Germinal center (tissue), 1 donor: ENCODE measurements at places on chromosomes 5 and 9.

DNA sequence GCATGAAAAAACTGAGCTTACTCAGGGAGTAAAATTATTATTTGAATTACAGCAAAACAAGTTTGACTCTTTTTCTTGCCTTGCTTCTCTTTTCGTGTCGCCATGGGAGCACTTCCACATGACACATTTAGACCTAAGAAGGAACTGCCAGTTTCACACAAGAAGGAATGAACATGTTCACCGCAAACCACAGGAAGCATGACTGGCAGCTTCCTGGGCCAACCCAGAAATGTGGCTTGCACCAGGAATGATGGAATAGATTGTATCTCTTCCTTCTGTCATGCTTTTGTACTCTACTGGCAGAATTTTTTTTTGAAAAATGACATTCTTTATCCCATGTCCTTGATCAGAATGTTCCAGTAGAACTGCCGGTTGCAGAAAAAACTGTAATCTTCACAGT, 32.9 kb upstream of the MAN2A1 start:
- DNase-seq: no peak

- no peak for DNase-seq
These were observed 5.5 kb downstream of the FOXB2 start for GRCh38 chr9:77024776-77025545.

GRCh38 chr9:87710443-87710842, 15.5 kb upstream of the CTSL start:
- no peak for DNase-seq

DNA sequence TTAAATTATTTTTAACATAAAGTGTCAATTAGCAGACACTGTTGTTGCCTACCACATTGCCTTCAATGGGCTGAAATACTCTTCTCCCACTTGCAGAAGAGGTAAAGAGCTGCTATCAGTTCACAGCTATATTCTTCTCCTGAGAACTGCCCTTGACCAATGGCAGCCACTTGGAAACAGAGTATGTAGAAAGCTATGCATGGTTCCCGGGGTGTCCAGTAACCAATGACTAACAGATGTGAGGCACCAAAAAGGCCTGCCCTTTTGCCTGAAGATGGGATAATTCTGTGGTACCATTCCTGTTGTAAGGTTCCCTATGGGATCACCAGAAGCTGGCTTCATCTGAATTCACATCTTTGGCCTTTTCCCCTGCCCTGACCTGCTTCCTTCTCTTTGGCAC, 181.4 kb upstream of the MAP3K1 start:
- DNase-seq: no peak

GRCh38 chr5:1127959-1128785, 16.3 kb upstream of the SLC12A7 start:
- DNase-seq: no peak

DNA sequence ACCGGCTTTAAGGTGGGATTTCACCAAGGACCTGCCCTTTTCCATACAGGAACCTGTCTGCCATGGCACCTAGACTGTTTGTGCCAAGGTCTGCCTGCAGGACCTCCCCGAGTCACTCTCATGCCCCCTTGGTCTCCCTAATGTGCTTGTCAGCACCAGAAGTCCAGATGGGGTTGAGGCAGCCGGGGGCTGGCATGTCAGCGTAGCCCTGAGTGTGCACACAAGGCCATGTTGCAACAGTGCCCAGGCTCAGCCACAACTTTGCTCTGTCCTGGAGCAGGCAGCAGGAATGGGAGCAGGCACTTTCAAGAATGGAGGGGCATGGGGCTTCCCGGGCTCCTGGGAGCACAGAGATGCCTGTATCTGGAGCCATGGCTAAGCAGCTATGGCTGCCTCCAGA, 621.5 kb downstream of the CDH9 start:
- no peak for DNase-seq

- no peak for DNase-seq
These were observed 43.2 kb upstream of the PRSS3 start for GRCh38 chr9:33752130-33752637.

GRCh38 chr5:88238732-88239131, 29.9 kb downstream of the TMEM161B start:
- no peak for DNase-seq

GRCh38 chr5:57817001-57817453, 334.4 kb upstream of the ACTBL2 start:
- no peak for DNase-seq

DNA sequence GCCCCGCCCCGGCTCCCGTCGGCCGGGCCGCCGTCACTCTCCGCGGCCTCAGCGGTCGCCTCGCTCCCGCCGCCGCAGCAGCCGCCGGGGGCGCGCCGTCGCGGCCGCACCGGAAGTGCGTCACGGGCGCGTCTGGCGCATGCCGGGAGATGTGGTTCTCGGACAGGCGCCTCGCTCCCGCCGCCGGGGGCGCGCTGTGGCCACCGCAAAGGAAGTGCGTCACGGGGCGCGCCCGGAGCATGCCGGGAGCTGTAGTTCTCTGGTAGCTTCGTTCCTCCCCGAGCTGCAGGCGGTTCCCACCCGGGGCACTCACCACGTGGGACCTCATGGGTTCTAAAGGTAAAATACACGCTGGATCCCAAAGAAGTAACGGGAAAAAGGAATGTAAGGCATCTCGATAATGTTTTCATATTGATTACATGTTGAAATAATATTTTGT, at the start of gene UBAC1:
UBAC1 (minus strand) TSS at position 97 of the 439 bp plus-strand sequence. CDS start 211 bp downstream, outside the sequence.
- peak; percentile 99 for DNase-seq

- no peak for DNase-seq
These were observed 1.3 kb downstream of the SDHA start for GRCh38 chr5:219460-219863.

GRCh38 chr5:173217626-173218397, 17.2 kb downstream of the NKX2-5 start:
- no peak for DNase-seq

DNA sequence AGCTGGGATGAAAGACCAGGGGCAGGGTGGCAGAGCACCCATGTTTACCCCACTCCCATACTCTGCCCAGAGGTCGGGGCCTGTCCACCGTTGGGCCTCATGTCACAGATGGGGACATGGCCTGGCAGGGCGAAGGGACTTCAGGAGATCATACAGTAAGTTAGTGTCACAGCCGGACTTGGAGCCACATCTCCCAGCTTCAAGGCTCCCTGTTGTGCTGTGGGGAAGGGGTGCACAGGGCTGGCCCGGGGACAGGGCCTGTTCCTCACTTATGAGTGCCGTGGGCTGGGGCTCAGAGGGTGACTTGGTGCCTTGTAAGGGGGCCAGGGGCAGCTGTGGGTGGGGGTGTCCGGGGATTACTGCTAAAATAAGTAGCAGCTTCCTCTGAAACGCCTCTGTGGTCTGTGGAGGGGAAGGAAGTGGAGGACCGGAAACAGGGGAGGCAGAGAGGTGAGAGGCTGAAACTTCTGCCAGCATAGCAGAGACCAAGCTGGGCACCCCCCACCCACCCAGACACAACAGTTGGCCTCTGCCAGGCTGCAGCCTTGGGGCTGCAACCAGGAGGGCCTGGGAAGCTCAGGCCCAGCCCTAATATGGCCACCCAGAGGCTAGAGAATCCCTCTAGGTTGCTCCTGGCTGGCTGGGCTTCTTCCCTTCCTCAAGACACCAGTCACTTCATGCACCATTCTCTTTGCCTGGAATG, 41.1 kb upstream of the NEK6 start:
- peak; percentile 75 for DNase-seq

- no peak for DNase-seq
These were observed 509.3 kb upstream of the NUDT12 start for GRCh38 chr5:104071887-104072286.

GRCh38 chr9:36036253-36036779, 397 bp upstream of the RECK start:
- DNase-seq: no peak

DNA sequence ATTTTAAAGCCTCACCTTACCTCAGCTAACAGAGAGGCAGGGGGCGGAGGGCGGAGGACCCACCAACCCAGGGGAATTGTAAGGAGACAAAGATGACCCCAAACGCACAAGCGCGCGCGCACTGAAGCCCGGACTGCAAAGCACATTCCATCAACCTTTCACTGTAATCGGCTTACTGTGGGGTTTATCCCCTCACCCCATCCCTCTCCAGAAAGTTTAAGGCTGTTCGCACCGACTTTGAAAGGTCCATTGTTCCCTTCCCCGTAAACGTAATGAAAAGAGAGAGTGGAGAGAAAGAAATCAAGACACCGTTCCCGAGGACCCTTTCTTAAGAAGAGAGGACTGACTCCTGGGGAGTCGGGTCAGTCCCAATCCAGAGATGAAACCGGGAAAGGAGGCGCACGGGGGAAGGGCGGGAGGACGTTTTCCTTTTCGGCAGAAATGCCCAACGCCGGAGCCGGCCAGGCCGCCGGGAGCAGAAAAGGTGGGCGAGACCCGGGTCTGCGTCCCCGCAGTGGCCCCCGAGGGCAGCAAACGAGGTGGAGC, 464 bp downstream of the CEMIP2 start:
- DNase-seq: peak; percentile 3

- DNase-seq: no peak
These were observed 1.8 kb upstream of the PDE8B start for GRCh38 chr5:77208507-77209163.

DNA sequence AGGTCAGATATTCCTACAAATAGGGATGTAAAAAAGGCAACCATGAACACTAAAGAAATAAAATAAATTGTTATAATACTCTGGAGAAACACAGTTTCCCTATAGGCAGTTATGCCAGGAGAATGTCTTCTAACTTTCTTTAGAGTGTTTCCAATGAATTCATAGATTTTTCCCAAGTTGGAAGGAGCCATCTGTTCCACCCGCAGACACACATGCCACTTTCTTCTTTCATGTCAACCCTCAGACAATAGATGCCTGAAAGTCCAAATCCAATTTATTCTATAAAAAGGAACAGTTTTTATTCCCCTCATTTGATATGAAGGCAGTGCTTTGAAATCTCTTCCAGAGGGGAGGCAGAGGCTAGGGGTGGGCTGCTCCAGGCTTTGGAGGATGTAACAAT, 418.1 kb downstream of the ACTL7B start:
- no peak for DNase-seq

DNA sequence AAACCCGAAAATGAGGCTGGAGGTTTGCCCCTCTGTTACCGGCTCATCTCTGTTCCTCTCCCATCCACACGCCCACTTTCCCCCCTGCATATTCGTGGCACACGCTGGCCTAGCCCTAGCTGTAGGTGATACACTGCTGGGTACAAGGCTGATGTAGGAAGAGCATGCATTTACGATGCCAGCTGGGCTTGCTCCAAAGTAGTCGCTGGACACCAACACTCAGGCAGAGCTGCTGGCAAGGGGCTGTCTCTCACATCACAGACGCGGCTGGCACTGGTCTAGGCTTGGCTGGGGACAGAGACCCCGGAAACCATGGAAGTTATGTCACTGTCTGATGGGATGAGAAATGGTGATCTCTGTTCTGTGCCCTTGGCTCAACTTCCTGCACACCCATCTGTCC, 9.8 kb upstream of the PHYKPL start:
- DNase-seq: no peak

DNA sequence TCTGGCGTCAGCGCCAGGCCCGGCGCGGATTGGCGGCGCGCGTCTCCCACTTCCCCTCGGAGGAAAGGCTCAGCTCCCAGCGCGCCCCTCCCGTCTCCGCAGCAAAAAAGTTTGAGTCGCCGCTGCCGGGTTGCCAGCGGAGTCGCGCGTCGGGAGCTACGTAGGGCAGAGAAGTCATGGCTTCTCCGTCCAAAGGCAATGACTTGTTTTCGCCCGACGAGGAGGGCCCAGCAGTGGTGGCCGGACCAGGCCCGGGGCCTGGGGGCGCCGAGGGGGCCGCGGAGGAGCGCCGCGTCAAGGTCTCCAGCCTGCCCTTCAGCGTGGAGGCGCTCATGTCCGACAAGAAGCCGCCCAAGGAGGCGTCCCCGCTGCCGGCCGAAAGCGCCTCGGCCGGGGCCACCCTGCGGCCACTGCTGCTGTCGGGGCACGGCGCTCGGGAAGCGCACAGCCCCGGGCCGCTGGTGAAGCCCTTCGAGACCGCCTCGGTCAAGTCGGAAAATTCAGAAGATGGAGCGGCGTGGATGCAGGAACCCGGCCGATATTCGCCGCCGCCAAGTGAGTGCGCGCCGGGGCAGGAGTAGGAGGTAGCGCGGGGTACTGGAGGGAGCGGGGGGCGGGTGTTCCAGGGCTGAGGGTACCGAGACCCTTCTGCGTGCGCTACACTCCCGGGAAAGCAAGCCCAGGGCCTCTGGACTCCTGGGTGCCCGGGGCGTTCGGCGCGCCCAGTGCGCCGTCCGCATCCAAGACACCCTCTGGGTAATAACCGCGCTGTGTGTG, at the start of gene MSX2:
MSX2 (plus strand) TSS at position 99 of the 777 bp plus-strand sequence; CDS start at position 177, 78 bp downstream.
- DNase-seq: peak; percentile 55

GRCh38 chr5:180141068-180141660, 67.8 kb downstream of the RASGEF1C start:
- DNase-seq: no peak

DNA sequence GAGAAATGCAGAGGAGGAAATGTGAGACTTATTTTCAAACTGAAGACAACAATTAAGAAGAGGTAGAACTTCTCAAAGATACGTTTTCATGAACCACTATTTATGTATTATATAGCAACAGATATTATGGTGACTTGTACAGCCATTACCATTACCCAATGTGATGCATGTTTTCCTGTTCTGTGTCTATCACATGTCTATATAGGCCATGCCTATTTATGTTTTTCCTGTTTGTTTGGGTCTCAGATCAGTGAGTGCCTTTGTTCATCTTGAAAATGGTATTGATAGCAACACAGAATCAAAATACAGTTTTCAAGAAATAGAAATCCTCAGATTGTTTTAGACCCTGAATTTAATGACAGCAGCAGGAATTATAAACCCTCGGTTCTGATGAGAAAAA, 44.0 kb downstream of the DAPK1 start:
- DNase-seq: no peak

DNA sequence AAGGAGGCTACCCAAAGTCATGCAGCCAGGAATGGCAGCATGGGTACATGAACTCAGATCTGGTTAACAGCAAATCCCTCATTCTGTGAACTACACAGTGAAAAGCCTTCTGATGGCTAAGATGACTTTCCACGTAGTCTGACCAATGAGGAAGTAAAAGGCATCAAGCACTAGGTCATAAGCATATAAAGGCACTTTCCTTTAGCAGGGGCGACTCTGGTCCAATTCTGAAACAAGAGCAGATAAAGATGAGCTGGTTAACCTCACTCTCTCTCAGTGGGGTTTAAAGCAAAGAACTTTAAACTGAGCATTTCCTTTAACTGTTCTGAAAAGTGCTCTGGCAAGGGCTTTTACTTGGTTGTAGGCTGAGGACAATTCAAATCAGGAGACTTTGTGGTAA, 21.1 kb downstream of the PSMB7 start:
- no peak for DNase-seq

- DNase-seq: no peak
These were observed 120.1 kb downstream of the CMYA5 start for GRCh38 chr5:79809743-79810142.

GRCh38 chr9:84996029-84996428, 326.5 kb downstream of the NTRK2 start:
- no peak for DNase-seq

DNA sequence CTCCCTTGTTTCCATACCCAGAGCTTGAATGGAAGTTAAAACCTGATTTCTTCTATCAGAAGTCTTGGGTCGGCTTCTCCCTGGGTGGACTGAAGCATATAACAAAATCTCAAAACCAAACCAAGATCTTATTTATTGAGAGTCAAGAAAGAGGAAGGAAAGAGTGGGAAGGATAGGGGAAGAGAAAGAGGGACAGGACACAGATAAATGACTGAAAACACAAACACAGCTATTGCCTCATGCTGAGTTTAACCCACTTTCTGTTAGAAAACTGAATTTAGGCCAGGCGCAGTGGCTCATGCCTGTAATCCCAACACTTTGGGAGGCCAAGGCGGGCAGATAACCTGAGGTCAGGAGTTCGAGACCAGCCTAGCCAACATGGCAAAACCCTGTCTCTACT, 92.9 kb downstream of the PALM2AKAP2 start:
- no peak for DNase-seq
